Coronary artery (tissue), 2 donors: ENCODE measurements at places on chromosomes 2 and 18.
A peak's percentile ranks its signal among the peaks of the same experiment; 100 is the strongest.

- no peak for DNase-seq
Measured at GRCh38 chr18:51762373-51762772, 564.9 kb upstream of the MEX3C start.

DNA sequence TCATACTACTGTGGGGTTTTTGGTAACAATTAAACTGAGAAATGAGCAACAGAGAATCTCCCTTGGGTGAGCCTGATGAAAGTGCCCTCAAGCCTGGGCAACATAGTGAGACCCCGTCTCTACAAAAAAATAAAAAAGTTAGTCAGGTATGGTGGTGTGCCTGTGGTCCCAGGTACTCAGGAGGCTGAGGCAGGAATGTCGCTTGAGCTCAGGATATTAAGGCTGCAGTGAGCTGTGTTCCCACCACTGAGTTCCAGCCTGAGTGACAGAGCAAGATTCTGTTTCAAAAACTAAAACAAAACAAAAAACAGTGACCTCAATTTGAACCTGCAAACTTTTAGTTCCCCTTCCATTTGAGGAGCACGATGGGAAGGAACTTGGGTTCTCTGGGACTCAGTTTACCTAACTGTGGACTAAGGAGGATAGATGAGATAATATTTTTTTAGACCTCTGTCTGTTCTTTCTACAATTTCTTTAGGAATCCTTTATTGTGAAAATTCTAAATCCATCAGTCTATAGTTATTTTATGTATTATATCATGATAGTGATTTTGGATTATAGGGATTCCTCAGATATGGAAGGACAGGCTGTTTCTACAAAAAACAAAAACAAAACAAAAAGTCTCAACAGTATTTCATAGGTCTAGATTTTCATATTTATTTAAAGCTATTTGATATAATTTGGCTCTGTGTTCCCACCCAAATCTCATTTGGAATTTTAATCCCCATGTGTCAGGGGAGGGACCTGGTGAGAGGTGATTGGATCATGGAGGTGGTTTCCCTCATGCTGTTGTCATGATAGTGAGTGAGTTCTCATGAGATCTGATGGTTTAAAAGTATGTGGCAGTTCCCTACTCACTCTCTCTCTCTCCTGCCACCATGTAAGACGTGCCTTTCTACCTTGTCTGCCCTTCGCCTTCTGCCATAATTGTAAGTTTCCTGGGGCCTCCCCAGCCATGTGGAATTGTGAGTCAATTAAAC is 178.6 kb downstream of the MYCN start:
- no peak for DNase-seq

DNA sequence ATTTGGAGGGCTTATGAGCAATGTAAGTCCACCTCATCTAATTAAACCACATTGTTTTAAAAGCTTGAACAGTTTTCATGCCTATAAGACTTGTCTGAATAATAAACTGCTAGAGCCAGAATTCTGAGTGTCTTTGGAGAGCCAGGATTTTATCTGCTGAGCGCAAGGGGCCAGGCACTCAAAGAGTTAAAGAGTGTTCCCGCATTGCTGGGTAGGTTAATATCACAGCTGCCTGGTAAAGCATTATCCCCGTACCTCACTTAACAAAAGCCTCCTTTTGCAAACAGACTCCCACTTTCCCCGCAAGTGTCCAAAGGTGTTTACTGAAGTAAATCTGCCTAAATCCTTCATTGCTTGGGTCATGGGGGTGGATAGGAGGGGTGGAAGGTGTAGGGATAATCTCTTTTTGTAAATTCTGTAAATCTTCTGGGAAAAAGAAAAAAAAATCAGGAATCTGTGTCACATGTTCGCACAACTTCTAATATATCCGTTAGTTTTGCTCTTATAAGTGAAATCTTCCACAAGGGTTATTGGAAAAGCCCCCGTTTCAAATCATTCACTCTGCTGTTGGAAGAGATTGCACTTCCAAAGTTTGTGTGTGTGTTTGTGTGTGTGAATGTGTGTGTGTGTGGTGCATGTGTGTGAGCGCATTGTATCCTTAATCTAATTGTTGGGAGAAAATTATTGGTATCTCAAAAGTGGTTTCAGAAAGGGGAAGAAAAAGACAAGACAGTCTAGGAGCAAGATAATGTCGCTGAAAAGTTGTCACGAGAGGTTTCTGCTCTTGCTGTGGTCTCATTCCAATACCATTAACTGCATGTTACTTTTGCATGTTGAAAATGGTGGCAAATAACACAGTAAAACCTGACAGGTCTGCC is 10.7 kb downstream of the ZEB2 start:
- no peak for DNase-seq

GRCh38 chr2:72630767-72631166 is 195.1 kb downstream of the EXOC6B start:
- DNase-seq, result no peak

- peak; percentile 7 for DNase-seq
Measured at GRCh38 chr2:134659724-134660123, 59.1 kb downstream of the TMEM163 start.

GRCh38 chr2:206700156-206700555 is 18.0 kb downstream of the DYTN start:
- DNase-seq, result no peak

DNA sequence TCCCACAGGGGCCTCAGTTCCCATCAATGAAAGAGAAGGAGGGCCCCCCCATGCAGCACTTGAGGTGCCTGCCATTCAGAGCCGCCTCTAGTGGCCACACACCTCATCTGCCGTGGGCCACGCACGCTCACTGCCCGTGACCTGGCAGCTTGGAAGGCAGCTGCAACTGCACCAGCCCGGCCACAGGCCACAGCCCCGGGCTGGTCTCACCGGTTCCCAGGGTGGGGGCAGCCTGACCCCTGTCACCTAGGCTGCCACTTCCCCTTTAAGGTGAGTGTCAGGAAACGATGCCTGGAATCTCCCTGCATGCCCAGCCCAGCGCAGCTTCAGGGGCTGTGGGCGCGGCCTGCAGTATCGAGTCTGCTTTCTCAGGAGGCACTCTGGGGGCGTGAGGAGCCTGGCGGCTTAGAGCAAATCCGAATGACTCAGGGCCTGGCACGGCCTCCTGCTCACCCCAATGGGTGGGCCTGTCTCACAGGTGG is 2.6 kb downstream of the MAB21L4 start:
- DNase-seq, result no peak

- no peak for DNase-seq
Measured at GRCh38 chr2:83584672-83585071, 874.4 kb downstream of the SUCLG1 start.

DNA sequence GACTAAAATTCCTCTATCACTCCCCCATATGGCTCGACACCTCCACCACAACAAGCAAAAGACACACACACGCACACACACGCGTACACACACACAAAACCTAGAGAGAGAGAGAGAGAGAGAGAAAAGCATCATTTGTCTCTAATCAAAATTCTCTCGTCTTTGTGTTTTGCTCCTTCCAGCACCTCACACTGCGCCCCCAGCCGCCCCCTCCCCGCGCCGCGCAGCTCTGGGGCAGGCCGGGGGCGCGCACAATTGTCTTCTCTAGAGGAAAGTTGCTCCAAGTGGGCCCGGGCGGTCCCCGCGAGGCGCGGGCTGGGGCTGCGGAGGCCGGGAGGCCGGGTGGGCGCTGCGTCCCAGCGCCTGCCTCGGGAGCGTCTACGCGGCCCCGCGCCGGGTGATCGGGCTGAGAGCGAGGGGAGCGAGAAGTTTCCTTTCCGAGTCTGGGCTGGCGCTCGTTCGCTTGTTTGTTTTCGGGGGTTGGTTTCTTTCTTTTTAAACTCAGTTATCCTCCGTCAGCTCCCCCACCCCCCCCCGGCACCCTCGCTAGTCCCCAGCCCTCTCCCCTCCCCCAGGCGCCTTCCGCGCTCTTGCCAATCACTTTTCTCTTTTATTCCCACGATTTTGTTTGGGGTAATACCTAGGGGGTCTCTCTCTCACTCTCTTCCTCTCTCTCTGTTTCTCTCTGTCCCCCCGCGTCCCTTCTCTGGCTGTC is 4.1 kb downstream of the ZEB2 start:
- no peak for DNase-seq

DNA sequence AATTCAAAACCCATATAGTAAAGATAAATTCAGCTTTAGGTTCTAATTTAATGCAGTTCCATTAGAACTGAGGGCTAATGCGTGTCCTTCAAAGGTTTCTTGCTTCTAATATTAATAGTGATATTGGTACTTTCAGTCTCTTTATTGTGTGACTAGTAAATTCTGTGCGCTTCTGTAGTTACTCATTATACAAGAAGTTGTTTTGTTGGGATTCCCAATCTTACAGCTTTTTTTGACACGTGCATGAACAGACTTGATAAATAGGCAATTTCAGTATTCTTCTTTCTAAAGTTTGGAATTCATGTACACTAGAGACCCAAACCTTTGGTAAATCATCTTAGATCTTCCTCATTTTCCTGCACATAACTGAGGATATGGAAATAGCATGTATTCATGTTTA is 71.8 kb downstream of the HAUS1 start:
- no peak for DNase-seq
